ENCODE measurements at places on chromosomes 13 and 19.

GRCh38 chr13:46053162-46054012, 841 bp upstream of the ZC3H13 start:
- no peak for DNase-seq

GRCh38 chr19:9849791-9850190, 14.7 kb downstream of the PIN1 start:
- DNase-seq = no peak

DNA sequence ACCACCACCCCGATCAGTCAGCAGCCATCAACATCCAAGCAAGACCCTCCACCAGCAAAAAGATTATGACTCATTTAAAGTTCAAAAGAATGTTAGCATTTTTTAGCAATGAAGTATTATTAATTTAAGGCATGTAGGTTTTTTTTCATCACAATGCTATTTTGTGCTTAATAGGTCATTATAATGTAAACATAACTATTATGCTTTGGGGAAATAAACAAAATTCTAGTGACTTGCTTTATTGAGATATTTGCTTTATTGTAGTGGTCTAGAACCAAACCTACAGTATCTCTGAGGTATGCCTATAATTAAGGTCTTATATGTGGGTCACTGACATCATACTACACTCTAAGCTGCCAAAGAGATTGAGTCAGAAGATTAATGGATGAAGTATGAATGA, 20.0 kb downstream of the KLF12 start:
- DNase-seq = no peak

DNA sequence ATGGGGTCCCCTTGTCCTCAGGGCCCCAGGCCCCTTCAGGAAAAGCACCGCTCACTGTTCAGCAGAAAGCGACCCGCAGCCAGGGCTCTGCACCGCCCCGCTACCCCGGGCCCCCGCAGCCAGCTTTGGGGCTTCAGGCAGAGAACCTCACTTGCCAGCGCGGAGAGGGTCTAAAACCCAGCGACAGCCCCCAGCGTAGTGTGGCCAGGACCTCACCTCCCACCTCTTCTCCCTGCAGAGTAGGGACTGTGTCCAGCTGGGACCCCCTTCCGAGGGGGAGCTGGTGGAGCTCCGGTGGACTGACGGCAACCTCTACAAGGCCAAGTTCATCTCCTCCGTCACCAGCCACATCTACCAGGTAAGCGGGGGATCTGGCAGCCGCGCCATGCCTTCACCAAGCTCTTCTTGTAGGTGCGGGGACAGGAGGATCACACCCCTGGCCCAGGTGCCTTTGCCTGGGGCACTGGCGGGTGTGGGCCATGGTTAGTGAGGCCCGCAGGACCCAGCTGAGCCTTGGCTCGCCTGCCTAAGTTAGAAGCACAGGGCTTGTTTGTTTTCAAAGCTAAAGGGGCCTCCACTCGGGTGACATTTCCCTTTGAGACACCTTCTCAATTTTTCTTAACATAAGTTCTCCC, 175.7 kb downstream of the KDM4B start:
- DNase-seq = no peak

DNA sequence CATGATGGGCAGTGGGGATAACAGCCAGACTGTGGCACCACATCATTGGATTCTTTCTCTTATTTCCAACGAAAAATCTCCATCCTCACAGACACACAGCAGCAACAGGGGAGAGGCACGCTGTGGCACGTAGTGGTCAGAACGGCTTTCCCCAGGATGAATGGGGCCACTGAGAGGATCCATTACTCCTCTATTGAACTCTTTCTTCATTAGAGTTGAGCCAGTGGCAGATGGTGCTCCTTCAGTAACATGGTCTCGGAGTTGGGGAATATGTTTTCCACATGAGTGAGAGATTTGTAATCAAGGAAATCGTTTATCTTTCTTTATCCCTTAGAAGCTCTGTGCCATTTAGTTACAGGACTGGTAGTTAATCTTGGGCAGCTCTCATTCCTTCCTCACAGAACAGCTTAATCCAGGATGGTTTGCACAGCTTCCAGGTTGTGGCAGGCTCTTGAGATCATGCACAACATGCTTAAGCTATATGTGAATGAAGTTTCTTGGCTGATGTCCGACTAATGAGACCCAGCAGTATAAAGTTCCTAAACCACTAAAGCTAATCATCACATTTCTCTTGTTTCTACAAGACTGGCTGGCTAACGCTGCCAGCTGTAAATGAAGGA, 180.5 kb upstream of the SLC10A2 start:
- no peak for DNase-seq

GRCh38 chr19:7326105-7326877, 22.4 kb upstream of the ARHGEF18 start:
- DNase-seq = no peak

- DNase-seq = peak; percentile 92
Observed at GRCh38 chr13:23558675-23559536, 11.3 kb upstream of the TNFRSF19 start.

DNA sequence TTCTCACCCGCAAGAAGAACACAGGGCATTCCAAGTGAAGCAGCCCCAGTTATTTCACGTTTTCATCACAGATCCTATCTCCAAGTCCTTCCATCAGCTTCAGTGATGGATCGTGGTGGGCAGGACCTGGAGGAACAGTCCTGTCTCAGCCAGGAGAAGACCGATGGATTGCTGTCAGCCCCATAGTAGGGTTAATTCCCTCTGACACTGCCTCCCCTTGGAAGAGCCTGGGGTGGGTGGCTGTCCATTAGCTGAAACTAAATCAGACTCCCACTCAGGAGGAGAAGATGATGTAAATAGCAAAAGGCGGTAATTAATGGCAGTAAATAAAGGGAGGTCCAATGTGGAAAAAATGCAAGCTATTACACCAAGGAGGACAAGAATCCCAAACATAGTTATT, 131.0 kb downstream of the TNFRSF19 start:
- DNase-seq = no peak

DNA sequence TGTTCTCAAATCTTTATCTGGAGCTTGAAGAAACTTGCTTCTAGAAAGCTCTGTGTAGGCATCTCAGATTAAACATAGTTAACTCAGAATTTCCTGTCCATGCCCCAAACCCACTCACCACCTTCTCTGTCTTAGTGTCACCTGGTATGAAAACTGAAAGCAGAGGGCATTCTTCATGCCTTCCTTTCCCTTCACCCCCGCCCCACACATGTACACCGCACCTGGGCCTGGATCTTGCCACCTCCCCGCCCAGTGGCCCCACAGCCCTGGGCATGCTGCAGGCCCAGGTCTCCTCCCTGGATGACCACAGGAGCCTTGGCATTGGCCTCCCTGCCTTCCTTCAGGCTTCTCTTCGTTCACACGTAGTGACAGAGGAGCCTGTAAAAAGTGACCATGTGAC, 15.8 kb downstream of the CFAP97D2 start:
- DNase-seq = no peak

- no peak for DNase-seq
Observed at GRCh38 chr19:5719274-5719960, 529 bp downstream of the LONP1 start.

DNA sequence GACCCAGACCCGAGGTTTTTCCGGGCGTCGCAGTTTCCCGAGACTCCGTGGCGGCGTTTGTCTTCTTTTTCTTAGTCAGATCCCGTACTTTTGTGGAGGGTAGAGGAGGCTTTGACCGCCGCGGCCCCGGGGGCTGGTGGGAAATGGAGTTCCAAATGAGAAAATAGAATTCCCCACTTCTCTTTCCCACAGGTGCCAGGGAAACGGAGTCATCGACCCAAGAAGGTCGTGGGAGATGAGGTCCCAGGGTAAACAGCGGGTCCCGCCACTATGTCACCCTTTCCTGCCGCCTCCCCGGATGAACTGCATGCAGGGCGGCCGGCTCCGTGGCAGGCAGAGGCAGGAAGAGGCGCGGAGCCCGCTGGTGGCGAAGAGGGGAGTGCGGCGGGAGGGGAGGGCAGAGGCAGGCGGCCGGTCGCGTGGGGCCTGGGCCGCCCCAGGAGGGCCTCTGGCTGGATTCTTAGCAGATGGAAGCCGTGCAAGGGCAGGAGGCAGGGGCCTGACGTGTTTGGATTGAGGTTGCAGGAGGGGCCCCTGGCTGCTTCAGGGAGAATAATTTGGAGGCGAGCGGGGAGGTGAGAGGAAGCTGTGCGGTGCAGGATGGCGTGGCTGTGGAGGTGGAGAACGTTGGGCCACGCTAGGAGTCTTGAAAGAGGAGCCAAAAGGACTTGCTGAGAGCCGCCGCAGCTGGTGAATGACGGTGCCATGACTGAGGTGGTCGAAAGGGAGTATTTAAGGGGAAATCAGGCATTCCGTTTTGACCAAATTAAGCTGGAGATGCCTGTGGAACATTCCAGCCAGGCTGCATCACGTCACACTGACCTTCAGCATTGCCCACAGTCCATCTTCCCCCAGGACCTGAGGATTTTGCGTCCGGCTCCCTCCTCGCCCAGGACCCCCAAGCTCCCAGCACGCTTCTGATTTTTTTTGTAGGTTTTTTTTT, 11.7 kb downstream of the CYTH2 start:
- peak; percentile 57 for DNase-seq

GRCh38 chr19:55635856-55636440, 4.9 kb upstream of the ZNF580 start:
- no peak for DNase-seq

Measured in GM03348 (cell line).